ENCODE measurements at places on chromosomes 6 and 20. TPM values are rescaled to one million over a fixed set of nuclear protein-coding genes. Genes with fewer than 3 reads are reported as not detected.

Gene FKBP5
- 208 TPM for total RNA-seq

Gene VGLL2
- total RNA-seq, result not detected

- no peak for DNase-seq
Observed at GRCh38 chr6:11473008-11473740, 64.4 kb upstream of the TMEM170B start.

DNA sequence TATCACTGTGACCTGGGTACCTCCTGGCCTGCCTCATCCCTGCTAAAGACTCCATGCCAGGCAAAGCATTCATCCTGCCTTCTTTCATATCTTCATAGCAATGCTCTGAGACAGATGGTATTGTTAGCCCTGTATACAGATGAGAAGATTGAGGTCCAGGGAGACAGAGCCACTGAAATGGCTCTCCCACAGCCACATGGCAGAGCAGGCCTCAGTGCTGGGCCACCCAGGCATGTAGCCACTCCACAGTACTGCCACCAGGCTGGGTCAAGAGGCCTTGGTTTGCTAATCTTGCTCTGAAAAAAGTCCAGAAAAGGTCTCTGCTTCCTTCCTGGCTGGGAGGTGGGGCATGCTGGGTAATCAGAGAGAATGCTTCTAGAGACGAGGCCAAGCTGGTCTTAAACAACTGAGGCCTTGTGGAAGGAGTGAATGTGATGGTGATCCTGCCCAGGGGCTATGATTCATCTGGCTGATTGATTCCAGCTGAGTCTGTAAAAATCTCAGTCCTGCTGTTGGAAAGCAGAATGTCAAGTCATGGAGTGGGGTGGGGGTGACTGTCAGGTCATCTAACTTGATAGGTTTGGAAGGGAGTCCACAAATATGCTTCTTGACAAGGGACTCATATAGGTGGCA is 29.8 kb downstream of the HM13 start:
- no peak for DNase-seq

DNA sequence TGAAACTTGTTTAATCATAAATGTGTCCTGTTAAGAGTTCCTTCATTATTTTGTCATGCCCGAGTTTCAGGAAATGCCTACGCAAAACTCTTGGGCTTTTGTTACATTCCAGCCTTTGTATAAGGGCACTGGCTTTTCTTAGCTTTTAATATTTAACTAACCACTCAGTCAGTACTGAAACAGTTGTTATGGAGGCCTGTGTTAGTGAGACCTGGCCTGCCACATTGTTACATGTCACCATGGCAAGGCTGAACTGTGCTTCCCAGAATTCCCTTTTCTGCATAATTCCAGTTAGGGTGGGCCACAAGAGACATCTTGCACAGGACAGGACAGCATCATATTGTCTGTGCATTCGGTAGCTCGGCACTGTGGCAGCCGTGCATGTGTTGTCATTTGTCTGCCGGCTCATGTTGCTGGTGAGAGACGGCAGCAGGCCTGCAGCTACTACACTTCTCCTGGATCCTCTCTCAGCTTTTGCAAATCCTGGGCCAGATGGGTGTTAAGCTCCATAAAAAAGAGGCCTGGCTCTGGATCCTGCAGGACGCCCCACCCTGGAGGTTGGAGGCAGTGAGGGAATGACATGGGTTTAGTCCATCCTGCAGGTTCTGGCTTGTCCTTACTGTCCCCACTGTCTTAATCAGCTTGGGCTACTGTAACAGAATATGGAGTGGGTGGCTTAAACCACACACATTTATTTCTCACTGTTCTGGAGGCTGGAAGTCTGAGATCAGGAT is 128.8 kb upstream of the DTNBP1 start:
- no peak for DNase-seq

DNA sequence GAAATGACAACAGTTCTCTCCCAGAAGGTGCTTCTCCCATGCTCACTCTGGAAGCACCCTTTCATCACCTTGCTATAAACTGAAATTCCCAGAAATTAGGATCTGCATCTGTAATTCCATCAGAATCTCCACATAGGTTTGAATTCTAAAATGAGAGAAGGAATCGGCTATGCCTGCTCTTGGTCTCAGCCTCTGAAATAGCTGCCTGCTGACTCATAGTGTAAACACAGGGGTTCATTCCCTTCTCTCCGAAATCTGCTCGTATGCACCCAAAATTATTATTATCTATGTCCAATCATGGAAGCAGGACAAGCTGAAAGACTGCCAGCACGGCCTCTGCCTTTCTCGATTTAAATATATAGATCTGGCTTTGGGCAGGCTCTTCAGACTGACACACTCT is 74.6 kb upstream of the TAB2 start:
- DNase-seq, result no peak

GRCh38 chr6:64998204-64998603 is 708.8 kb downstream of the EYS start:
- DNase-seq, result no peak

DNA sequence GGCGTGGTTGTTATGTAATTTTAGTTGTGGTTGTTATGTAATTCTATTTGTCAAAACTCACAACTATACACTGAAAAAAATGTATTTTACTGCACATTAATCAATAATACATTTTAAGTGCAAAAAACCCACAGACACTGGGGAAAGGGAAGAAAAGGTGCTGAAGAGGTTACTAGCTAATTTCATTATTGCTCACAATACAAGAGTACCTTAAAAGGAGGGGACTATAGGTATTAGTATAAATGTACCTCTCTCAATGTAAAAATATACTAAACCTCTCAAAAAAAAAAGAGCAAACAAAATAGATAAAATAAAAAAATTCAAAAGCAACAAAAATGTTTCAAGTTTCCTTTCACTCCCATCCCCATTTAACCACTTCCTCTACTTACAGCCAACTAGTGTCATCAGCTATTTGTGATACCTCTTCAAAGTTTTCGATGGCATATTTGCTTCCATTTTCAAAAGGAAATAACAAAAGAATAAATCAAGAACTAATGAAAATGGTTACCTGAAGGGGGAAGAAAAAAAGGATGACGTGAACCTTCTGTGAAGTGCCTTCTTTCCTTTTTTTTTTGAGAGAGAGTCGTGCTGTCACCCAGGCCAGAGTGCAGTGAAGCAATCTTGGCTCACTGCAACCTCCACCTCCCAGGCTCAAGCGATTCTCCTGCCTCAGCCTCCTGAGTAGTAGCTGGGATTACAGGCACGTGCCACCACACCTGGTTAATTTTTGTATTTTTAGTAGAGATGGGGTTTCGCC is 30.2 kb downstream of the RANBP9 start:
- DNase-seq, result peak; percentile 21
